Renal cortical epithelial cell (primary cell): ENCODE measurements at places on chromosomes 5 and 9.

- peak; percentile 58 for DNase-seq
Measured at GRCh38 chr9:104868303-104868686, 59.7 kb downstream of the ABCA1 start.

DNA sequence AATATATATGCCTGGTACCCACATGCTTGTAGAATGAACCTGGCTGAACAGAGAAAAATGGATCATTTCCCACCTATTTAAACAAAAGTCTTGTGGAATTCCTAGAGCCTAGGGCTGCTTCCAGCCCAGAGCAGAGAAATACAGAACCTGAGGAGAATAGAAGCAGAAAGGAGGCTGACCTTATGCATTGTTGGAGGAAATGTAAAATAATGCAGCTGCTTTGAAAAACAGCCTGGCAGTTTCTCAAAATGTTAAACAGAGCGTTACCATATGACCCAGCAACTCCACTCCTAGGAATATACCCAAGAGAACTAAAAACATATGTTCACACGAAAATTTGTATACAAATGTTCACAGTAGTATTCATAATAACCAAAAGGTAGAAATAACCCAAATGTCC lies 15.1 kb downstream of the MAPKAP1 start:
- DNase-seq, result no peak

DNA sequence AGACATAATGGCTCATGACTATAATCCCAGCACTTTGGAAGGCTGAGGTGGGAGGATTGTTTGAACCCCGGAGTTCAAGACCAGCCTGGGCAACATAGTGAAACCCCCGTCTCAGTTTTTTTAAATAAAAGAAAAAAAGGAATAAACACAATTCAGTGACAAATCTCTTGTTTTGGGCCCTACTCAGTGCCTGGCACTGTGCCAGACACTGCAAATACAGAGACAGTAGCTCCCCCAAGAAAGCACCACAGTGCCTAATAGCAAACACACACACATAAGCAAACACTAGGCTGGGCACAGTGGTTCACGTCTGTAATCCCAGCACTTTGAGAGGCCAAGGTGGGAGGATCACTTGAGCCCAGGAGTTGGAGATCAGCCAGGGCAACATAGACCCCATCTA lies 49.7 kb upstream of the GRHPR start:
- DNase-seq, result no peak

DNA sequence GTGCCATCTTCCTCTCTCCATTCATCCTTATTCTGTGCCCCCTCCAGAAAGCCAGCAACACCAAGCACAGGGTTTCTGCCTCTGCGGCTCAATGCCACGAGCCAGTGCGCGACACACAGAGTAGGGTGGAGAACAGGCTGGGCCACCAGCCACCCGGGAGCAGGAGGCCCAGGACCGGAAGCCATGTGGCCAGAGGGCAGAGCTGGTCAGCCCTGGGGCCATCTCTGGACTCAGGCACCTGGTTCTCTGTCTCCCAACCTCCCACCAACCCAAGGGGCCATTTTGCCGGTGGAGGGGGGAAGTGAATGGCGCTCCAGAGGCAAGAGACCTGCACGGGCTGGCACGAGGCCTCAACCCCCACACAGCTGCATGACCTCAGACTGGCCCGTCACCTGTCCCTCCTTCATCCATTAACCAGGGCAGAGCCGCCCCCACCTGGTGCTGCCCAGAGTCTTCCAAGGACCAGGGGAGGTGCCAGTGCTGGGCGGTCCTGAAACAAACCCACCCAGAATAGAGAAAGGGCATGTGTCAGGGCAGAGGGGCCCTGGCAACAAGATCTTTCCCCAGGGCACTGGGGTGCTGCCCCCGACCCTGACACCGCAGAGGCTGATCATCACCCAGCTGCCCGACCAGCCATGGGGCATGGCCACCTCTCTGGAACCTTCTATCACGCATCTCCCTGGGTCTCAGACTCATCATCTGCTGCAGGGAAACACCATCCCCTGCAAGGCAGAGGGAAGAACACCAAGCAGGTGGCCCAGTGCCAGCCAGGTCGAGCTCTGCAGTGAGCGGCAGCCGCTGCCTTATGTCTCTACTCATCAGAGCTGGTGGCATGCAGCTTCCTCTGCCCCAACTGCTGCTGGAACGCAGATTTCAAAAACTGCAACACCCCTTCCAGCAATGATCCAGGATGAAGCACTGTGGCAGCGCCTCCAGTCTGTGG lies 11.9 kb downstream of the VAV2 start:
- DNase-seq, result no peak

DNA sequence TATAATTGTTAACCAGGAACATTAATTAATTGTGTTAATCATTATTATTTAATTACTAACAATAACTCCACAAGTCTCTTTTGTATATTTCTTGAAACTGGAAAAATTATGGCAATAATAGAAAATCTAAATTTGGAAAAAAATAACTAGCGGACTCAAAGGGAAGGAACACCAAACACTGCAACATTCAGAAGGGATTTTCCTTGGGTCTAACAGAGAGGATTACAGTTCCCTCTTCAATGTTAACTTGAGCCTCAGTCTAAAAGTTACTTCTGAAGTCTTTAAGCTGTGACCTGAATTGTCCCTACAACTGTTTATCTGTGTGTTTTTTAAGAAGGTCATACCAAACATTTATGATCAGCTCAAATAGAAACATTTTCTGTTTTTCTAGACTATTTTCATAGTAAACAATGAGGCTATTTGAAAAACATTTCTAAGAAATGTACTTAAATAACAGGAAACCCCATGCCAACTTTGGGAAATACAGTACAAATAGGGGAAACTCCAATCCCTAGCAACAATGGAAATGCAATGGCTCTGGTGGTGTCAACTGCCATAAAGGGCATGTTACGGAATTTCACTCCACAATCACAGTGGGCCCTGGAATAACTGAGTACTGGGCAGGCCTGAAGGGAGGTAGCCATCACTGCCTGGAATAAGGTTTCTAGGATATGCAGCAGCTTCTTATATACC lies 61.2 kb downstream of the MCTP1 start:
- DNase-seq, result no peak
